ENCODE measurements at places on chromosomes 7 and 10.
A peak's percentile ranks its signal among the peaks of the same experiment; 100 is the strongest.

DNA sequence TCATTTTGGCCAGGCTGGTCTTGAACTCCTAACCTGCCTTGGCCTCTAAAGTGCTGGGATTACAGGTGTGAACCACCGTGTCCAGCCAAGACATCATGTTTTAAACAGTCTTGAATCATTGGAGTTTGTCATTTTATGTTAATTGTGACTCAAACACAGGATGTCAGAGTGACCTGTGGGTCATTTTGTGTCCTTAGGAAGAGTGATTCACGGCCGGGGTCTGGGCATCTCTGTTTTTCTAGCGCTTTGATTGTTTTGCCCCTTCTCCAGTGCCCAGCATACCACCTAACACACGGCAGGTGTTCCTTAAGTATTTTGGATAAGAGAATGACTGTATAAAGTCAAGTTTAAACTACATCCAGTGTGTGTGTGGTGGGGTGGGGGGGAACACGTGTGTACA lies 183.7 kb upstream of the KLF6 start:
- DNase-seq: no peak

GRCh38 chr10:32166365-32166764 lies 110.1 kb upstream of the KIF5B start:
- DNase-seq: no peak

DNA sequence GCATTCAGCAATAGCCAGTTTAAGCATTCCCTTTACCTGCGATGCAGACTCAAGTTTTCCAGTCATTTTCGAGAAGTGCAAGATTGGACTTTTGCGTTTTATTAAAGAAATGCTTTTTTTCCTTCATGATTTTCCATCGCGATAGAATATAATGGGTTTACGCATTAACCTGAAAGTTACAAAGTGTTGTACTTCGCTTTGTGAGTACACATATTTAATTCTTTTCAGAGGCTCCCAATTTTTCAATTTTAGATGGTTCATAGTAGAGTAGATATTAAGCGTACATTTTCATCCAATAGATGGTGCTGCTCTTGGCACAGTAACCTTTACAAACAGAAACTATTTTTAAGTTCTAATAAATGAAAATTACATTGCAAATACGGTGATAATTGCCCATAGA lies 1.3 kb downstream of the PTPRZ1 start:
- no peak for DNase-seq

- peak; percentile 61 for DNase-seq
These were observed 8.9 kb downstream of the SEC31B start for GRCh38 chr10:100510533-100511308.

- DNase-seq: no peak
These were observed 2.6 kb downstream of the ZNF655 start for GRCh38 chr7:99560834-99561736.

- no peak for DNase-seq
These were observed 23.2 kb downstream of the DPCD start for GRCh38 chr10:101611096-101611905.

DNA sequence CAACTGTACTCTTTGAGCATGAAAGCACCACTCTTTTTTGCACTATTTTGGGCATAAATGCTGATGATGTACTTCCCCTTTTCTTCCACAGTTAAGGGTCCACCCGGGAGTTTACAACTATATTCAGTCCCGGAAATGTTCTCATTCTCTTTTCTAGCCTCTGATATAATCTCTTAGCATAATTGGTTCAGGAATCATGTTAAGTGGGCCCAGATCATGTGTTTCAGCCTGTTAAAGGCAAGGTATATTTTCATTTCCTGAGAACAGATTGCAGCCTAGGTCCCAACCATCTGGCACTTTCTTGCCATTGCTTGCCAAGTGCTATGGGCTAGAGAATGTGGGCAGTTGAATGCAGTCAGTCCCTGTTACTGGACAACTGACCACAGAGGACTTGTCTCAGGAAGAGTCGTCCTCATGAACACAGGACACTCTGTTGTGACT lies 111.4 kb upstream of the GLCCI1 start:
- DNase-seq: no peak

- DNase-seq: no peak
These were observed 47.9 kb downstream of the PWWP2B start for GRCh38 chr10:132444877-132445351.

GRCh38 chr7:8260871-8261694 lies 884 bp downstream of the ICA1 start:
- DNase-seq: no peak

GRCh38 chr10:43057231-43057711 lies 19.6 kb upstream of the RET start:
- DNase-seq: no peak

GRCh38 chr10:124642088-124642710 lies 102.0 kb downstream of the FAM53B start:
- no peak for DNase-seq

- DNase-seq: no peak
These were observed 6.0 kb upstream of the SMNDC1 start for GRCh38 chr10:110310741-110311140.

GRCh38 chr7:142885311-142886230 lies at the start of gene TRPV6:
Gene TRPV6, minus strand, starts transcription at chr7:142885745.
- DNase-seq: no peak

DNA sequence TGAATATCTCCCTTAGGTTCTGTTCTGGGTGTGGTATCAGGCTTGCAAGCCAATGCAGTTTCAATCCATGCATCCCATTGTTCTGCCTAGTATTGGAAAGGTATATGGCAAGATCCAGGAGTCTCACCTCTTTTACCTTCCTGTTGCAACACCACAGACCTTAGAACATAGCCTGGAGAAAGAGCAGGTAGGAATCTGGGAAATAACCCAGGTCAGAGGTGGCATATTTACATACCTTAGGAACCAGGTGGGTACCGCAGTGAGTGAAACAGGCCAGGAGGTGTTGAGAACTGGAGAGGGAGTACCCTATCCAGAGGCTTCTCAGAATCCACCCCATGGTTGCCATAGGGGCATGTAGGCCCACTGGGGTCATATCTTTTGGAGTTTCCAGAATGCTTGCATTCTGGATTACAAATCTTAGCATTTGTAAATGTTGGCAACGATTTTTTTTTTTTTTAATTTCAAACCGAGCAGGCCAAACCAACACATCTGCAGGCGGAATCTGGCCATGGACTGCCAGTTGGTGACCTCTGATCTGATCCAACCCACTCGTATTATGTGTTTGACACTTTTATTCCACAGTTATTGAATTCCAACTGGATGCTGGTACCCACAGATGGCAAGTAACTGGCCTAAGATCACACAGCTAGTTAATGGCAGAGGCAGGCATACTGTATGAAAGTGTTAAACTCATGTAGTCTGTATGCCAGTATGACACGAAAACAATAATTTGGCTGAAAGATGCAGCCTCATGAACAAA lies 180.3 kb upstream of the TCF7L2 start:
- no peak for DNase-seq

- DNase-seq: no peak
These were observed 128.4 kb upstream of the TCF7L2 start for GRCh38 chr10:112821663-112822062.

- DNase-seq: no peak
These were observed 313.1 kb downstream of the SKIDA1 start for GRCh38 chr10:21212348-21212747.

GRCh38 chr7:101163279-101164070 lies 1.9 kb downstream of the VGF start:
- peak; percentile 53 for DNase-seq

GRCh38 chr10:104446151-104446550 lies 92.5 kb downstream of the CFAP58 start:
- DNase-seq: no peak

GRCh38 chr10:78657163-78657861 lies 411.5 kb upstream of the ZMIZ1 start:
- peak; percentile 55 for DNase-seq

DNA sequence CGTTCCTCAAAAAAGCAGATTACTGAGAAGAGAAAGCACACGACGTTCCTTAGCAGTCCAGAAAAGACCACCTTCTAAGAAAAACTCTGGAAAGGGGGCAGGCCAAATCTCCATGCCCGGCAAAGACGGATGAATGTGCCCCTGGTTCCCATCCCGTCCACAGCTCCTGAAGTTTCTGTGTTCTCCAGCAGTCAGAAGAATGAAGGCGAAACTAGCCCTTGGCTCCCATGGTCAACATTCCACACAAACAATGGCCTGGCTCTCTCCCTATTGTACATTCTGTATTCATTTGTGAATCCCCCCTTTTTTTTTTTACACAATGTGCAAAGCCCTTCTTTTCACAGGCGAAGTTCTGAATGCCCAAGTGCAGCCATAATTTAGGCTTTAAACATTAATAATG lies 5.3 kb downstream of the CTBP2 start:
- no peak for DNase-seq

GRCh38 chr7:119935418-119936025 lies 337.5 kb upstream of the KCND2 start:
- DNase-seq: no peak

DNA sequence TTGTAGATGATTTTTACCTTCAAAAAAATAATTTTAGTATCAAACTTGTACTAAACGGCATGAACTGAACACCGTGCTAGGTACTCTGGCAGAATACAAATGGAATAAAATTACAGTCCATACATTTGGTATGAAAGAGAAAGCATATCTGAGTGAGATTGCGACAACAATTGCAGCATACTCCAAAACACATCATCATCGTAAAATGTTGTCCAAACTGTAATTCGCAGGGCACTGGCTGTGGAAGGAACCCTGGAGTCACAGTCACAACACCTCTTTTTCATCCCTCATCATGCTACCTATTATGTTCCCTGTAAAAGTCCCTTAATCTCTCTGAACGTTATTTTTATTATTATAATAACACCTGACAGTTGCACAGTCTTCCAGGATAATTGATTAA lies 13.5 kb downstream of the CREM start:
- DNase-seq: no peak

DNA sequence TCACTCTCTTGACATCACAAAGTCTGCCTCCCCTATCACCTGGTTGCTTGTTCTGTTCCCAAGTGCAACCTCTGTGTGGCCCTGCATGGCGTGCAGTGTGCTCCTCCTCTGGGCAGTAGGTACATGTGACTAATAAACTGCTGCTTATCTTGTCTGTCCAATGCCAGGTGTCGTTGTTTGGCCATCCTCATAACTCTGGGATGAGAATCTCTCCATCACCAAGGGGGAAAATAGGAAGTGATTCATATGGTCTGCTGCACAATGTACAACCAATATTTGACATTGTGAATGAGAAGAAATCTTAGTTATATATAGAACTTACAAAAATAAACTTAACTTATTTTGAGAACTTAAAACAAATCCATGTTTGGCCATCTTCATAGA lies 135.2 kb downstream of the INHBA start:
- DNase-seq: no peak

DNA sequence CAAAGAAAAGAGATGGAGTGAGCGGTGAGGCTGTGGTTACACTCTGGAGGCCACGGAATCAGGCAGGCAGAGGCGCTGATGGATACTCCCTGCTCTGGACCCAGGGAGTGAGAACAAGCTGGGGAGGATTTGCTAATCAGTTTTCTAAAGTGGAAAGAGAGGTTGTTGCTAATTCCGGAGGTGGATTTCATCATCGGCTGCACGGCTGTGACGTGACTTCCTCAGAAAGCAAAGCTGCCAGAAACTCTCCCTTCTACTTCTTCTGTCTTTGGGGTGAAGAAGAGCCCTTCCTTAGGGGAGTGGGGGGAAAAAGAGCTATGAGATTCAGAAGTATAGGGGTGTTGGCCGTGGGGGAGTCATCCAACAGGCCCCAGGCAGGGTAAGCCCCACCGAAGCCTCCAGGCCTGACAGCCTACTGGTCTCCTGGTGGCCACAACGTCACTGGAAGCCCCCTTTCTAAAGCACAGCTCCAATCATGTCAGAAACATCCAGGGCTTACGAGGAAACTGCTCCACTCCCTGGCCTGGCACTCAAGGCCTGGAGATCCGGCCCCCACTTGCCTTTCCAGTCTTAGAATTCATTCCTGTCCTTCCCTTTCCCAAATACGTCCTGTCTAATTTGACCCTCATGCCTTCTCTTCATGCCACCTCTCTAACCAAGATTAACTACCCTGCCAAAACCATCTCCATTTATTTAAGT lies 114.5 kb downstream of the HIP1 start:
- DNase-seq: no peak

DNA sequence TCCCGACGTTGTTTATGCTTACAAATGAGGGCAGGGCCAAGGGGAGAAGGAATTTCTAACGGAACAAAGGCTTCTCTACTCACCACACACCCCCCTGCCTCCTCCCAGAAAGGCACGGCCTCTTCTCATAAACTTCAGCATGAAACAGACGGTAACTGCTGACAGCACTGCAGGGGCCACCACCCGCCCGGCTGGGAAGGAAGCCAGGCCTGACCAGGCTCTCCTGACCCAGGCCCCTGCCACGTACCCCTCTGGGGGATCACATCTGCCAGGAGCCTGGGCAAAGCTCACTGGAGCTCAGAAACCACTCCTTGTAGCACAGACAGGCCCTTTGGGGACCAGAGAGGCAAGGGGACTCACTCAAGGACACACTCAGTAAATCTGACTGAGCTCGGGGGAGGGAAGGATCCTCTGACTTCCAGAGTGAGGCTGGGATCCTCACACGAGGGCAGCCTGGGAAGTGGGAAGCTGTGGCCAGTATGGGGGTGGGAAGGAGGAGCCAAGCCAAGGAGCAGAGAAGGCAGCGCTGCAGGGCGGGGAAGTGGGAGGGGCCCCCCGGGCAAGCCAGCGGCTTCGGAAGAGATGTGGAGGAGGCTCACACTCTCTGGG lies 46.1 kb downstream of the ZCCHC24 start:
- DNase-seq: no peak

DNA sequence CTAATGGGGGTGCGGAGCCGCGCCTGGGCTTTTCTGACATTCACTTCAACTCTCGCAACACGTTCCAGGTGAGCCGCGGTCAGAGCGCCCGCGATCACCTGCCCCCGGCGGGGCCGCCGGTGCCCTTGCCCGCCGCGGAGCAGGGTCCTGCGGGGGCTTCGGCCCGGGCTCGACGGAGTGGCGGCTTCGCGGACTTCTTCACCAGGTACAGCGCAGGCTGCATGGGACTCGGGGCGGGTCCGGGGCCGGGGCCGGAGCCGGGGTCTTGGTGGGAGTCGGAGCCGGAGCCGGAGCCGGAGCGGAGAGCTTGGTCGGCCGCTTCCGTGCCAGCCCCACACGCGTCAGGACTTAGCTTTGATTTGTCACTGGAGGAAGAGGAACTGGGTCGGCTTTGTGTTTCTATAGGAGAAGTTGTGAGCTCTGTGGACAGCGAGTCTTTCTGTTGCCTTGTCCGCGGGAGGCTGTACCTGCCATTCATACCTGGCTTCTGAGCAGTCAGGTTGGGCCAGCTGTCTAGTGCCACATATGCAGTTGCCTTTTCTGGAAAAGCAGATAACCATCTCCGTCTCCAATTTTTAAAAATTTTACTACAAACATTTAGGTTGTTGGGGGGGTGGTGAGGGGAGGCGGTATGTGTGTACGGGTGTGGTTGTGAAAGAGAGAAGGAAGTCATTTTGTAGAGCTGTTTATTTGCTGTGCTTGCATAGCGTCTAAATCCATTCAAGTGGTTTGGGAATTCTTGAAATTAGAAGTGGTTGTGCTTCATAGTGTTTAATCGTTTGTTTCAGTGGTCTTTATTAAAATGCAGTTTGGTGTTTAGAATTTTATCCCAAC lies 1.3 kb downstream of the TBC1D12 start:
- no peak for DNase-seq

GRCh38 chr10:79610601-79611191 lies at the start of gene SFTPA1:
Gene SFTPA1, plus strand, starts transcription at chr10:79610939. Its CDS starts 887 bp downstream, at chr10:79611826.
- DNase-seq: no peak

Data from activated CD4-positive, alpha-beta T cell treated with anti-CD3 and anti-CD28 coated beads for 4 hours (primary cell).